ENCODE measurements at places on chromosomes 1 and 21.

DNA sequence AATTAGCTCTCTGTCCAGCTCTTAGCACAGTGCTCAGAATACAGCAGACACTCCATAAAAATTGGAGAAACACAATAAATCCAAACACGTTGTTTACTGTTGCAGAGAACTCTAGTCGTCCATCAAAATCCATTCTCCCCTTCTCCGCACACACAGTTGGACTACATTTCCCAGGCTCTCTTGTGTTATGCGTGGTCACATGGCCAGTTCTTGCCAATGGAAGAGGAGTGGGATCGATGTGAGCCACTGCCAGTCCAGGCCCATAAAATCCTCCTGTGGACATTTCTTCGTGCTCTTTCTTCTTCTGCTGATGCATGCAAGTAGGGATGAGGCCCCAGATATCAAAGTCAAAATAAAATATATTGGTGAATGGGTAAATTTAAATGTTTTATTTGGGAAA, 114.3 kb upstream of the FMN2 start:
- DNase-seq = no peak

GRCh38 chr21:14744368-14744767, 198.3 kb upstream of the SAMSN1 start:
- DNase-seq = no peak

- DNase-seq = no peak
Observed at GRCh38 chr1:10105484-10105883, 72.7 kb downstream of the UBE4B start.

GRCh38 chr1:170692866-170693575, 29.1 kb downstream of the PRRX1 start:
- DNase-seq = no peak

GRCh38 chr21:41478319-41479177, 29.4 kb downstream of the TMPRSS2 start:
- DNase-seq = no peak

DNA sequence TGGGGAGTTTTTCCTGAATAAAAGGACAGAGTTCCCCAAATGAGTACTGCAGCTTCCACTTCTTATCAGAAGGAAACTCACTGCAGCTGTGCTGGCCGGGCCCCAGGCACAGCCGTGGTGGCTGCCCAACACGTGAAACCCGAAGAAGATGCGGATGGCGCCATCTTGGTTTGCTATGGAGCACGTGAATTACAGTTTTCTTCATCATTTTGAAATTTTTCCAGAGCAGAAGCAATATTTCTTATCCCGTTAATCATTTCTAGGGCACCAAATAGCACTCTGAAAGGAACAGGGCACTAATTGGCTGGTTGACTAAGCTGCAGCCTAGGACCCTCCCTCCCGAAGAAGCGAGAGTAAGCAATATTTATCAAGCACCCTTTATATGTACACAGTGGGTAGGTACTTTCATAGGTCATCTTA, 63.2 kb upstream of the EPS8L3 start:
- DNase-seq = no peak

GRCh38 chr1:15180945-15181523, 27.5 kb downstream of the TMEM51 start:
- DNase-seq = no peak

- no peak for DNase-seq
Observed at GRCh38 chr1:26029864-26030481, 8.4 kb downstream of the EXTL1 start.

DNA sequence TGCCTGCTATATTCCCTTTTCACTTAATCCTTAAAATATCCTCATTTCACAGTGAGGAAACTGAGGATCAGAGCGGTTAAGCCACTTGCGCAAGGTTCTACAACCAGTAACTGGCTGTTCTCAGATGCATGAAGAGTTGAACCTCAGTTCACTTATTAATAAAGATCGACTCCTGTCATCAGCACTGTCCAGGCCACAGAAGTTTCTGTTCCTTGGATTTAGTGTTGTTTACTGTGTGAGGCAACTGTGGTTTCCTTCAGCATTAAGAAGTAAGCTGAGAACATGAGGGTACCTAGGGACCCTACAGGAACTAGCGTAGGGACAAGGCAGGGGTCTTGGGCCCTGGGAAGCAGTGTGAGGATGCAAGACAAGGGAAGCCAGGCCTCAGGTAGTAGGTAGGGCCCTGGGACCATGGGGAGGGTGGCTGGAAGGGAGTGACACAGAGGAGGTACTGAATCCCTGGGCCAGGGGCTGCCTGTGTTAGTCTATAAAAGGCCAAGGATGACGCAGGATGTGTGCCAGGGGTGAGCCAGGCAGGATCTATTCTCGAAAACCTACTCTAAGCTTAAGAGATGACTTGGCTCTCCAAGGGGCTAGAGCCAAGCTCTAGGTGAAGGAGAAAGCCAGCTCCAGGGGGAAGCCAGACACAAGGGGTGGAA, 181.2 kb upstream of the CSF3R start:
- DNase-seq = no peak

GRCh38 chr1:150560011-150560438, 10.8 kb downstream of the ADAMTSL4 start:
- peak; percentile 56 for DNase-seq

- DNase-seq = no peak
Observed at GRCh38 chr1:8516793-8517556, 199.1 kb downstream of the SLC45A1 start.

DNA sequence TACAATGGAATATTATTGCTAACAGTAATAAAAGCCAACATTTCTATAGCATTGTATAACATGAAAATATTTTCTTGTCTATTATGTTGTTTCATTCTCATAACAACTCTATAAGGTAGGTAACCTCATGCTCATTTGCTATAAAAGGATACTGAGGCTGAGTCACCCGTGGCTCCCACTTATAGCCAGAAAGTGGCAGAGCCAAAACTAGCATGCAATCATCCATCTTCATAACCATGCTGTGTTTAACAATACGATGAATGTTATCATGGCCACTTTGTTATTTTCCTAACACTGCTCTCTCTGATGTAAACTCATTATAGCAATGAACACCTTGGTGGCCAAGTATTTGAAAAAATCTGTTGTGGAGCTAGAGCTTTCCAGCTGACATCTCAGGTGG, 80.8 kb upstream of the JUN start:
- no peak for DNase-seq

DNA sequence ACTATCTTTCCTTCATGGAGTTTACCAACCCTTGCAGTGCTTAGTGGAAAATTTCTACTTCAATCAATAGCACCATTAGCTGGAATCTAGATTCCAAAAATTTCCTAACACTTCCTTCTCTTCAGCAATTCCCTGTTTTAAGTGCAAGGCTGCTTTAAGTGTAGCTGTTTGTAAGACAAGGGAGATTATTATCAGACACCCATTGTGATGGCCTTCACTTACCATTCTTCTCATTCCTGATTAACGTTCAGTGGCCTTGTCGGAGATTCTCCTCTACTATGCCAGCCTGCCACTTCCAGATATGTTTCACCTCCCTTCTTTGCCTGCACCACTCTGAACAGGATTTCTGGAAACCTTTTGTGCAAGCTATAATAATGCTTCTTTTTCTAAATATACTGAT, 464.9 kb upstream of the ADGRL2 start:
- DNase-seq = no peak

- DNase-seq = no peak
Observed at GRCh38 chr21:42581336-42581992, 67.8 kb downstream of the SLC37A1 start.

DNA sequence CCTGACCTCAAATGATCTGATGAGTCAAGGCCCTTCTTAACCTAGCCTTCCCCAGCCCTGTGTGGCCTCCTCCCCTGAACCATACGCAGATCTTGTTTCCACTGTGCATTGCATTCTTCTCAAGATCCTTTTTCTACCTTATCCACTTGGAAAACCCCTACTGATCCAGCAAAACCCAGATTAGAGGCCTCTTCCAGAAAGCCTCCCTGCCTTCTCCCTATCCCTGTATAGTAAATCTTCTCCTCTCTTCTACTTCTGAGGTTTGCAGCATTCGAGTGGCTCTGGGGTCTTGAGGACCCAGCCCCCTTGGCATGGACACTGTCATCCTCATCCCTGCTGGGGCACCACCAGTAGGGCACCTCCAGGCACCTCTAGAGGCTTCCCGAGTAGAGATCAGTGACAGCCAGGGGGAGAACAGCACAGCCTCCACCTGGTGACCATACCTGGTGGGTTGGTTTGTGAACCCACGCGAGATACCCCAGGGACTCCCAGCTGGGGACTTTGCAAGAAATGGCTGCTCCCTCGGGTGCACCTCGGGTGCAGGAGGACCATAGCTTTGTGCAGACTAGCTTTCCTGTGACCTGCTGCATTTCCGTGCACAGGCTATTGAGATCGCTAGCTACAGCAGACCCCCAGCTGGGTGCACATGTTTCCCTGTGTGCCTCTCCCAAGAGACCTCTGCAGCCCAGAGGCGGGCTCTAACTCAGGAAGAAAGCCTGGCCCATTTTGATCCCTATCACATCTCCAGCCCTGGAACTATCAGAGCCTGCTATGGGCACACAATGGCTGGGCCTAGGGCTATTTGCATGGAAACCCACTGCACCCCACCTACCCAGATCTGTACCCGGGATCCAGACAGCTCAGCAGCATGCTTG, 34.2 kb downstream of the MATN1 start:
- DNase-seq = no peak

DNA sequence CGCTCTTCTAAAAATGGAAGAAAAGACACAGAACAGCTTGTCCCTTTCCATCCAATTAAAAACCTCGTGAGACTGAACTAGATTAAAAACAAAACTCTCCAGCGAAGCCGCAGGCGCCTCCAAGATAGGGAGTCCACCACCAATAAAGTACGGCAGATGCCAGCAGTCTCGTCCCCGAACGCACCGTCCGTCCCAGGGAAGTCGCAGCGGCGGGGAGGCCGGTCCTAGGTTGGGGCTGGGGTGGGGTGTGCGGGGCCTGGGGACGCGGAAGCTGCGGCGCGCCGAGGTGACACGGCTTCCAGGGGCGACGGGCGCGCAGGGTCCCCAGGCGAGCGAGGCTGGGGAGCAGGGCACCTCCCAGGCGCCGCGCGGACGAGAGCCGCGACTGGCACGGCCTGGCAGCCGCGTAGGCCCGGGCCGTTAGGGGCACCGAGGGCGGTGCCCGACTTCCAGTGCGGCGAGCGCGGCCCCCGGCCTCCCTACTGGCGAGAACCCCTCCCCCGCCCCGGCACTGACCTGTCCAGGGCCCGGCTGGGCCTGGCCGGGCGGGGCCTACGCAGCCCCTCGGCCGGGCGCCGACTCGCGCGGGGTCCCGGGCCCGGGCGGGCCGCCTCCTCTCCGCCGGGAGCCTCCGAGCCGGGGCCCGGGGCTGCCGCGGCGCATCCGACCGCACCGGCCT, 28.3 kb upstream of the A3GALT2 start:
- DNase-seq = peak; percentile 3

DNA sequence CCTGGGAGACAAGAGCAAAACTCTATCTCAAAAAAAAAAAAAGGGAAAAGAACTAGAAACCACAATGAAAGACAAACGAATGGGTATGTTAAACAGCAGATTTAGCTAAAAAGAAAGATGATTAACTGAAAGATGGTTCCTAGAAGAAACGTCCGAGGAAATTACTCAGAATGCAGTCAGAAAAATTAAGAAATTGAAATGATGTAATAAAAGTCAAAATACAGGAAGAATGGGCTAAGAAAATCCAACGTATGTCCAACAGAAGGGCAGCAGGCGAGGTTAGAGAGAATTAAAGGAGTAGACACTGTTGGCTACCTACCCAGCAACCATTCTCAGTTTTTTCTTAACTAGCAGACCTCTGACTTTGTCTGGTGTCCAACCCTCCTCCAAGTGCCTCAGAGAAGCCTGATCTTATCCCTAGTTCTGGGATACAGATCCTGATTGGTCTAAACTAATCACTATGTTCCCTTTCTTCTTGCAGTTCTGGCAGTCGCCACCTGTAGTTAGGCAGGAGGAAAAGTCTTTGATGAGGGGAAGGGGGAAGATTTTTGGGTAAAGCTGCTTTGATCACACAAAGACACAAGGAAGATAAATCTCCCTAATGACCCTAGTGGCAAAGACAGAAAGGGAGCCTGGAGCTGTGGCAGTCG, 25.7 kb downstream of the GPR161 start:
- DNase-seq = no peak

GRCh38 chr1:33275706-33276572, 19.6 kb downstream of the ZNF362 start:
- no peak for DNase-seq

DNA sequence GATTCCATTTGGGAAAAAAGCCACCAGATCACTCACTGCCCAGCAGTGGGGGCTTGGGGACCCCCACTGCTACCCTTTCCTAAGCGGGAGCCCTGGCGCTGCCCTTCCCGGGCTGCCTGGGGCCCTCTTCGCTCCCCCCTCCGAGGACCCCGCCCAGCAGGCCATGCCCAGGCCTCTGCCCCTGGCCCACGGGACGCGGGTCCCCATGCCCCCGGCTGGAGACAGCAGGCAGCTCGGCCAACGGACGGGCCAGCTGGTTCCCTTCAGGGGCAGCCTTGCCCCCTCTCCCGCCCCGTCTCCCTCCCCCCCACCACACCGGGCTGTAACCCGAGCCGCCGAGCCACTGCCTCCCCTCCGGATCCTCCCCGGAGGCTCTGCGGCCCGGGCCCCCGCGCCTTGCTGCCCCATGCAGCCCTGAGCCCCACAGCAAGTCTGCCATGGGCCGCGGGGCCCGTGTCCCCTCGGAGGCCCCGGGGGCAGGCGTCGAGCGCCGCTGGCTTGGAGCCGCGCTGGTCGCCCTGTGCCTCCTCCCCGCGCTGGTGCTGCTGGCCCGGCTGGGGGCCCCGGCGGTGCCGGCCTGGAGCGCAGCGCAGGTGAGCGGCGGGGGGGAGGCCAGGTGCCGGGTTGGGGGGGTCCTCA, at the start of gene MMP23B:
MMP23B (plus strand) TSS at position 392 of the 639 bp plus-strand sequence; CDS start at position 438, 46 bp downstream.
- DNase-seq = no peak

DNA sequence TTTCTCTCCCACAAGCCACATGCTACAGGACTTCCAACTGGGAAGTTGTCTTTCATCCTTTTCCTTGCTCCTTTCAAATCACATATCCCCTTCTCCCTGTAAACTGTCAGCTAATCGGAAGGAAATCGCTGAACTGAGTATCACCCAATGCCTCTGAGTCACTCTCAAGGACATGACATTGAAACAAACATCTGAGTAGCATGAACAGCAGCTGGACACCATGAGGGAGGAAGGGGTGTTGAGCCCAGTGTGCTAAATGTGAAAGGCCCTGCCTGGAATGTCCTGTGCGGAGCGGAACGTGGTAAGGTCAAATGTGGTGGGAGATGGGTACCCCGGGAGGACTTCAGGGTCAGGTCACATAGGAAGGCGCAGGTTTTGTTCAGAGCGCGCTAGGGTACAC, at the start of gene OR2AJ1:
OR2AJ1 (plus strand) TSS at position 22 of the 400 bp plus-strand sequence. CDS start 8,880 bp downstream, outside the sequence.
- no peak for DNase-seq

DNA sequence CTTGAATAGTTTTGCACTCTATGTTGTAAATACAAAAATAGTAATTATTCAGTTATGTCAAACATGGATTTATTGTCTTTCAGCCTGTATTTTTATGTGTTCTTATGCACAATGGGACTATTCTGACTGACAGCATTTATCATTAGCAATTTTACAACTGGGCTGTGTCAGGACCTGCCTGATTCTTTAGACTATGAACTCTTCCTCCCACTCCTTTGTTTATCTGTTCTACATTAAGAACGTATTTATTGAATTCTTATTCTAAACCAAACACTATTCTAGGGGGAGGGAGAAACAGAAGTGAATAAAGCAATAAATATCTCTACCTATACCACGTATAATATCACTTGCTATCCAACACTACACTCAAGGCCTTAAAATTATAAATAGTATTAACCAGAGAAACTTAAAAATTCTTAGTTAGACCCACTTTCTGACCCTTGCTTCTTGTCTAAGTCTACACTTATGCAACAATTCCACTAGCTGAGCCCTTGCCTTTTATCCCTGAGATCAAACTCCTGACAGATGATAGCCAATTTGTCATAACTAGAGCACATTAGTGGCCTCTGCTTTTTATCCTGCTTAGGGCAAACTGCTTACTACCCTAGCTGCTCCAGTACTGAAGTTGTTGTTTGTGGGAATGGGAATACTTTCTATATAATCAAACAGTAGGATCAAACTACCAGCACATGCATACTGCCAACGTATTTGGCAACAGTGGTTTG, 494.3 kb downstream of the BRINP3 start:
- no peak for DNase-seq
